ENCODE measurements at places on chromosomes 11 and 22. TPM values are rescaled to one million over a fixed set of nuclear protein-coding genes. Genes with fewer than 3 reads are reported as not detected.

Gene EIF1AD
- total RNA-seq: 42.8 TPM

Gene MUC15
- not detected for total RNA-seq

Gene RNH1
- 170 TPM for total RNA-seq

Gene PRRG4
- 1.2 TPM for total RNA-seq

Gene SCGB1D2
- total RNA-seq: not detected
